Activated effector memory CD4-positive, alpha-beta T cell treated with Interleukin-2 at 50 U/mL for 16 hours (primary cell): ENCODE measurements at places on chromosomes 12 and 14.

- no peak for DNase-seq
These were observed 108.4 kb downstream of the ESRRB start for GRCh38 chr14:76484355-76484754.

GRCh38 chr12:9327320-9327719, 119.1 kb upstream of the PZP start:
- DNase-seq = no peak

- no peak for DNase-seq
These were observed 86.2 kb upstream of the AMIGO2 start for GRCh38 chr12:47165934-47166333.

DNA sequence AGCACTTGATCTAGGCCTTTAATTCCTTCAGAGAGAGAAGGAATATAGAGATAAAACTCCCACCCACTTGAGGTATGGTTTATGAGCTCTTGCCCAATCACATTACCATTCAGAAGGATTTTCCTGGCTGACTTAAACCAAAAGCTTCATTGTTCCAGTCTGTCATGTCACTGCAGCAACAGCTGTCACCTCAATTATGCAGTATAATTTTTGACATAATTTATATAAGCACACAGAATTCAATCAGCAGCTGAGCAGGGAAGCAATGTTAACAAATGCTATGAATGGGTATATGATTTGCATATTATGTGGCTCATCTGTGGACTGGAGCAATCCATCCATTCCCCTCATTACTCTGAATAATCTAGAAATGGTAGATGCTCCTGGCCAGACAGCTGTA, 40.3 kb downstream of the CBX5 start:
- DNase-seq = no peak

GRCh38 chr12:6302621-6303020, 7.9 kb upstream of the PLEKHG6 start:
- no peak for DNase-seq
